ENCODE measurements at places on chromosomes 3 and 15.

GRCh38 chr15:50067254-50067653, 51.8 kb downstream of the ATP8B4 start:
- no peak for DNase-seq

- no peak for DNase-seq
Observed at GRCh38 chr3:8885536-8886316, 77.5 kb downstream of the RAD18 start.

DNA sequence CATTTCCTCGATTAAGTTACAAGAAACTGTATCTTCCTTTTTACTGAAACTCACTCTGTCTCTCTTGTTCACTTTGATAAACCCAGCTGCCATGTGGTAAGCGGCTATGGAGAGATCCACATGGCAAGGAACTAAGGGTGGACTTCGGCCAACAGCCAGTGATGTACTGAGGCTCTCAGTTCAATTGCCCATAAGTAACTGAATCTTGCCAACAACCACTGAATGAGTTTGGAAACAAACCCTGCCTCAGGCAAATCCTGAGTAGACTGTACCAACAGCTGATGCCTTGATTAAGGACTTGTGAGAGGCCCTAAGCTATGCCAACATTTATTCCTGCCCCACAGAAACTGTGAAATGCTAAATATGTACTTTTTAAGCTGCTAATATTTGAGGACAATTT, 433.5 kb downstream of the PLOD2 start:
- no peak for DNase-seq

DNA sequence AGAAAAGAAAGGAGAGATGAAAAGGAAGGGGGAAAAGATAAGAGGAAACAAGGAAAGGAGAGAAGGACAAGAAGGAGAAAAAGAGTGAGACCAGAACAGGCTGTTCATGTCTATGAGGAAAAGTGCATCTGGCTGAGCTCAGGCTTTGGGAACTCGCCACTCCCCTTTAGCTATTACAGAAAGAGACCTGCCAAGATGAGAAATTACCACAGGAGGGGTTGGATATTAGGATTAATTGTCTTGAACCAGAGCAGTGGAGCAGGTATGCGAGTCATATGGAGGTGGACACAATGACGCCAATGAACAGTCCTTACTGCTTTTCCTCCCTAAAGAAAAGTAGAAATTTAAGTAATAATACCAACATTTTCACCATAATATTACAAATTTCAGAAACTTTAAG, 577.0 kb upstream of the ARRDC4 start:
- DNase-seq, result no peak

Data from choroid plexus epithelial cell (primary cell).